Stimulated activated CD8-positive, alpha-beta memory T cell treated with anti-CD3 and anti-CD28 coated beads, Interleukin-4, amount 100 ng/mL, for 1 hour (primary cell): ENCODE measurements at places on chromosomes 11 and 22.

DNA sequence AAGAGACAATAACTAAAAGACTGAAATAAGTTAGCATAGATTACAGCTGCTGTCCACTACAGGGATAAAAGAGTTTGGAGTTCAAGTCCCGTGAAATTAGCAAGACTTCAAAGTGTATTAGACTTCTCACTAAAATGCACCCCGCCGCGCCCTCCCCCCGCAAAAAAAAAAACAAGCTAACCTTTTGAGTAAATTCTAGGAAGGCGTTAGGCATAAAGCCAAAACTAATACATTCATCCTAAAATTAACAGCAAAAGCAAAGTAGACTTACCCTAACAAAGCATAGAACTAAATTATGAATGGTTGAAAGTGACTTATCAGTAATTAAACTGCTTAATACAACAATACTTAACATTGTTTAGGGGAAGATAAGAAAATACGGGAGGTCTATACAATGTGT is 581.0 kb upstream of the CHORDC1 start:
- no peak for DNase-seq

- no peak for DNase-seq
These were observed 385.0 kb downstream of the CTTN start for GRCh38 chr11:70783356-70783755.

DNA sequence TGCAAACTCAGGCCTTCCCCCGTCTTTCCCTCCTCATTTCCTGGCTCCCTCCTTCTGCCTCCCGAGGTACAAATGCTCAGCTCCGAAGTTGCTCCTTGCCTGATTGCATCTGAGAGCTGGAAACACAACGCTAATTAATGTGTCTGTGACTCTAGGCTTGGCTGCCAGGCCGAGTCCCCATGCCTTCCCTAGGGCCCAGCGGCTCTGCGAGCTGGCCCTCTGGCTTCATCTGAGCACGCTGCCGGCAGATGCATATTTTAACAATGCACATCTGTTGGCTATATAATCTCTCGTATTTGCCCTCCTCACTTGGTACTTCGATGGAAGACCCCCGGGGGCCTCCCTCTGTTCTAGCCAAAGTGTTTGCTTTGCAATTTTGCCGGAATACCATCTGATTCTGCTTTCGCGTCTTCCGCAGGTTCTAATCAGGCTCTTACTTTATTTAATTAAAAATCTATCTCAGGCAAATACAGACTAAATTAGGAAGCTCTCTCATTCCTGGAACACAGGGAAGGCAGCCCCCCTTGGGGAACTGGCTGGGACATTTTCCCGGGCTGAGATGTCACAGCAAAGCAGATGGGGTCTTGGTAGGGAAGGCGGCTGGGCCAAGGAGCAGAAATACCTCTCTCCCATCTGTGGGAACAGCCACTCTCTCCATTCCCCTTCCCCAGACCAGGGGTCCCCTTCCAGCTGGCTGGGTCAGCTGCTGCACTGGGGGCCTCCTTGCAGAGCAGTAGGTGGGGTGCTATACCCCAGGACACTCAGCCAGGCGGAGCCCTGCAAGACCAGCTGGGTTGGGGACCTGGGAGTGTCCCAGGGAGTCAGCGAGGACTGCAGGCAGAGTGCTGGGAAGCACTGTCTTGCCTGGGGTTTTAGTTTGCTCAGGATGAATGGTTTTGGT is 162.8 kb downstream of the ST3GAL4 start:
- no peak for DNase-seq

DNA sequence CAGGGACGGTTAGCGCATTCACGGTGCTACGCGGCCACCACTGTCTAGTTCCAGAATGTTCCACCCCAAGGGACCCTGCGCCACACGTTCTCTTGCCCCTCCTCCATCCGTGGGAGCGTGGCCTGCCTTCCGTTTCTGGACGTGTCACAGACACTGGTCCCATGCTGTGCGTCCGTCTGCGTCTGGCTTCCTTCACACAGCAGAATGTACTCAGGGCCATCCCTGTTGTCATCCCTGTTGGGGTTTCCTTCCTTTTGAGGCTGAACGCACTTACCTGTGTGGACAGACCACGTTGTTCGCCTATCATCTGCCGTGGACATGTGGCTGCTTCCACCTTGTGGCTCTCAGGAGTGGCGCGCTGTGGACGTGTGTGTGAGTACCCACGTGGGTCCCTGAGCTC is 24.9 kb downstream of the BRSK2 start:
- DNase-seq, result no peak

DNA sequence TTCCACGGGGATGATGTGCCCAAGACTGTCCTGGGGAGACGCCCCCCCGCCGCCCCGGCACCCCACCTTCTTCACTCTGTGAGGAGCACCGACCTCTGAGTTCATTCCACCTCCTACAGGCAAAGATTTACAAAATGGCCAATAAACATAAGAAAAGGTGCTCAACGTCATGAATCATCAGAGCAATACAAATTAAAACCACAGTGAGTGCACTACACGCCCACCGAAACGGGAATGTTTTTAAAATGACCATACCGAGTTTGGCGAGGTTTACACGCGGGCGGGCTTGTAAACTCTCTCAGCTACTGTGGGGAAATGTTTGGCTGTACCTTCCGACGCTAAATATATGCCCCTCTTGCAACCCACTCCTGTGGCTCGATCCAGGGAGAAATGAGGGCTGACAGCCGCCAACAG is 7.9 kb downstream of the NPTXR start:
- no peak for DNase-seq

GRCh38 chr22:19419464-19420178 is 11.9 kb downstream of the HIRA start:
- peak; percentile 13 for DNase-seq

DNA sequence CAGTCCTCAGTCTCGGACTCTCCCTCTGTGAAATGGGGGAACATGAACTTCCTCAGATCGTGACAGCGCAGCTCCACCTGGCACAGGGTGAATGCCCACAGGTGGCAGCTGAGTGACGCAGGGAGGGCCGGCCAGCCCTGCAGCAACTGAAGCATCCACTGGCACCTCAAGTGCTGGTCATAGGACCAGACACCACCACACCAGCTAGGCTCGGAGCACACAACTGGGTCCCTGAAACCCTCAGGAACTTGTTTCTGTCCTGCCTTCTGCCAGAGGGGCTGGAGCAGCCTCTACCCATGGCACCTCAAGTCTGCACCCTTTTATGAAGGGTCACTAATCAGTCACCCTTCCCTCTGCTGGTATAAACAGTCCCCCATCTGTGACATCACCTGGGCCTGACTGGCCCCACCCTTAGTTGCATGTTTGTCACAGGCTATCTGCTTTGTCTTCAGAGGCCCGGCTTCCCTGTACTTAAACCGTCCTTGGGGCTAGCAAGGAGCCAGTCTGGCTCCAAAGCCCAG is 7.4 kb upstream of the CDC42BPG start:
- DNase-seq, result no peak

GRCh38 chr11:11243590-11244469 is 109.2 kb downstream of the CSNK2A3 start:
- no peak for DNase-seq

DNA sequence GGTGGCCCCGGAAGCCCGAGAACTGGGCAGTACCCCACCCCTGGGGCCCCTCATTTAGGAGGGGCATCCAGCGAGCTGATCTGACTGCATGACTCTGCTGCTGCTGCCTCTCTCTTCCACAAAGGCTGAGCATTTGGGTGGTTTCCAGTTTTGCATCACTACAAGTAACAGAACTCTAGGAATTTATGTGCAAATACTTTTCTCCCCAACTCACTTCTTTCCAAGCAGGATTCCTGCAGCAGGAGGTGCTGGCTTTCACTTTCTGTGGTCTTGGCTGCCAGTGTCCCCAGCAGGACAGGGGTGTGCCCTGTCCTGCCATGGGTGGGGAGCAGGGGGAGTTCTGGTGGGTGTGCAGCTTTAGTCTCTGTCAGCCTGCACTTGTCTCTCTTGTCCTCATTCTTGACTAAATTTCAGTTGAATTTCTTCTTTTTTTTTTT is 21.2 kb downstream of the UPB1 start:
- no peak for DNase-seq

DNA sequence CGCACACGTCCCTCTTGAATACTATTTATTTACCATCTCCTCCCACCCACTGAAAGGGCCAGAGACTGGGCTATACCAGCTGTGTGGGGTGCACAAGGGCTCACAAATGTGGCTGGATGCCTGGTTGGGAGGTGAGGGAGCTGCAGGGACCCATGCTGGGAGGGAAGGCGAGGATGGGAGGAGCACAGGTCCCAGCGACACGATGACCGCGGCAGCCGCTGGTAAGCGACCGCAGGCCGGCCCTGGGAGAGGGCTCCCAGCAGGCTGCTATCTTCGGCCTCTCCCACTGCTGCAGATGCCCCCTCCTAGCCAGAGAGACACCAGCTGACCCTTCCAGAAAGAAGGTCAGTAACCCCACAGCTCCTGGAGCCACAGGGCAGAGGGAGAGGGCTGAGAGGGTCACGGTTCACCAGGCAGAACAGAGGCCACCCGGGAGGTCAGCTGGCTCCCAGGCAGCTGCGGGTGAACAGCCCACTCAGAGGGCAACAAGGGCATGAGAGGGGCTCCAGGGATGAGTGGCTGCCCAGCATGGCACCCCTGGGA is 163.9 kb downstream of the CRYBB2 start:
- DNase-seq, result no peak

DNA sequence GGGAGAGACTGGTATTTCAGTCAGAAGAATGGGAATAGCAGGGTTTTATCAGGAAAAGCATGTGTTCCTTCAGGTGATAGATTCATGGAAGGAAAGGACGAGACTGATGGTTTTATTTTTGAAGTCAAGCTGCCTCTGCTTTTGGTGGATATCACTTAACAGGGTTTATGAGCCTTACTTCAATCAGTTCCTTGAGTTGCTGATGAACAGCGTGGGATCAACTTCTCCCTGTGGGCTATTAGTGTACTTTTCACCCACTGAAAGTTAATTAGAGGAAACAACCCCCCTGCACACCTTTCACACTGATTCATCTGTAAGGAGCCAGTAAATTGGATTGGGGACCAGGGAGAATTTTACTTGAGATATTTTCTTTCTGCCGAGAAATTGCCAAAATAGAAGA is 479.0 kb downstream of the NELL1 start:
- DNase-seq, result no peak

GRCh38 chr11:128187835-128188234 is 399.5 kb downstream of the ETS1 start:
- no peak for DNase-seq
